NCI-H1105 (cell line): ENCODE measurements at places on chromosomes 7 and 10.

- DNase-seq, result no peak
Observed at GRCh38 chr7:131557652-131558385, 1.4 kb upstream of the PODXL start.

DNA sequence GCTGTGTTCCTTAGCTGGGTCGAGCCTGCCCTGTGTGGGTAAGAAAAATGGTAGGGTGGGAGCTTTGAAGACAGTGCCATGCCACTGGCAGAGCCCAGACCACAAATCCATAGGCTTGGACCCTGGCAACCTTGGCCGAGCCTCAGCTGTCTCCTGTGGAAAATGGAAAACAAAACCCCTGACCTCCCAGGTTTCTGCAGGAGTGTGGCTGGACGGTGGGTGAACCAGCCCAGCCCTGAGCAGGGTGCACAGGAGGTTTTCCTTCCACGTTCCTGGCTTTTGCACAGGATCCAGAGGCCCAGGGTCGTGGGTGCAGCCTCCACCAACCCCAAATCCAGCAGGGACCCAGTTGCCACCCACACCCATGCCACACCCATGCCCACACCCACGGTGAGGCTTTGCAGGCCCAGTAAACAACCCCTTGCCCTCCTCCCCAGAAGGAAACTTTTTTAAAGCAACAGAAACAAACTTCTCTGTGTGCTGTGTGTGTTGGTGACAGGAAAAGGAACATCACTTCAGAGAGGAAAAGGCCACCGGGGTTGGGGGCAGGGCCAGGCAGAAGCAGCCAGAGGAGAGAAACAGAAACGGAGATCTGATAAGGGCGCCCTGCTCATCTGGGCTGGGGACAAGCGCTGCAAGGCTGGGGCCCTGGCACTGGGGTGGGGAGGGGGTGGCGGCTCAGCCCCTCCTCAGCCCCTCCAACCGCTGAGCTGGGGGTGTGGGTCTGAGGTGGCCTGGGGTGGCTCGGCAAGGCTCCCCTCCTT is 20.7 kb upstream of the ZMIZ1 start:
- no peak for DNase-seq

- DNase-seq, result no peak
Observed at GRCh38 chr10:100781145-100781665, 35.8 kb downstream of the PAX2 start.

DNA sequence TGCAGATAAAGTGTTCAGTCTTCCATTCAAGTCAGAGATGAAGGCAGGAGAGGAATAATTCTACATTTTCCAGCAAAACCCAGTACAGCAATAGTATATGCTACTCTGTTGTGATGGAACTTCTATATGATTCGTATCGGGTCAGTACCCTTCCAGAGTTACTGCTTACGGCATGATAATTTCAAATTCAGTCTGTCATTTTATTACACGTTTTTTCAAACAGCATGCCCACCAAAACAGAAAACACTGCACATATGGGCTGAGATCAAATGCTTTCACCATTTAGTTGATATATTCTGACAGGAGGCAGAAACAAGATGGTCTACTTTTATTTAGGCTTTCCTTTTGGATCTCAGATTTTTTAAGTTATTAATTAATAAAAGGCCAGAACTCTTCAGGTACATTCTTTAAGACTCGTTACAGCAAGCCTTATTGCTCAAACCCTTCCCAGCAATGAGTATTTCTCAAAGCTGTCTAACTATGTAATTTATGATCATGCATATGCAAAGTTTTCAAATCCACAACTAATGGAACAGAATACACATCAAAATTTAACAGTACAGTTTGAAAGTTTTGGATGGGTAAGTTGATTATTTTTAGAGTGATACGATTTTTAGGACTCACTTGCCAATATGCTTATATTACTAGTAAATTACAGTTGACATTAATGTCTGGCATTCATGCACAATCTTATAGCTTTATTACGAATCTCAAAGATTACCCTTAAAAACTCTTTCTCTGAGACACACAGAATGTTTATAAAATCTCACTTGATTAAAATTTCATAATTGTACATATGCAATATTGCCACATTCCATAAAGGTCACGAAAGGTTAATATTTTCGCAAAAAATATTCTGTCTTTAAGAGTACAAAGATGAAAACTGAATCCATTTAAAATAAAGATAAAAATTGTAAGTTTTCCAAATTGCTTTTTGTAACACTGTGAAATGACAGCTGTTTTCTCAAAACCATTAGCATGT is 91.0 kb downstream of the ANK3 start:
- DNase-seq, result no peak

DNA sequence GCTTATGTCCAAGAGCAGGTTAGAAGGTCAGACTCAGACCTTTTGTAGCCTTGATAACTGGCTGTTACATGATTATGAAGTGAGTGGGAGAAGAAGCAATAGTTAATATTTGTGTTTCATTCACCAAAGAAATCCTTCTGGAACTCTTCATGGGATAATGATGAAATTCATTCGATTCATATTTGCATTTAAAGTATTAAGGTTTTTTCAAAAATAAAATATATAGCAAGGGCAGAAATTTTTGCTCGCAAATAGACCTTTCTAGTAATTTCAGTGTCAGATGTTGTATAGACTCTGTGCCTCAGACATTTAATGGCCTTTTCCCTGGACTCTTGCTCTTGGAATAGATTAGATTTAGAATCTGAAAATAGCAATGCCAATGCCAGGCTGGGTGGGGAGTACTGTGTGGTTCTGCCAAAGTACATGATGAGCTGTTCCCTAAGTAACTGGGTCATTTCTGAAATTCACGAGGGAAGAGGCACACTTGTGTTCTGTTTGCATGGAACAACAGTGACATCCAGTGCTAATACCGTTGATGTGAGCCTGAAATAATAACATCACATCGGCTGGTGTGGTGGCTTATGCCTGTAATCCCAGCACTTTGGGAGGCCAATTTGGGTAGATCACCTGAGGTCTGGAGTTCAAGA is 119.2 kb downstream of the MBL2 start:
- DNase-seq, result no peak
